CD4-positive, alpha-beta T cell treated with Interferon alpha-2 for 1 hour (primary cell): ENCODE measurements at places on chromosomes 5 and 9.

DNA sequence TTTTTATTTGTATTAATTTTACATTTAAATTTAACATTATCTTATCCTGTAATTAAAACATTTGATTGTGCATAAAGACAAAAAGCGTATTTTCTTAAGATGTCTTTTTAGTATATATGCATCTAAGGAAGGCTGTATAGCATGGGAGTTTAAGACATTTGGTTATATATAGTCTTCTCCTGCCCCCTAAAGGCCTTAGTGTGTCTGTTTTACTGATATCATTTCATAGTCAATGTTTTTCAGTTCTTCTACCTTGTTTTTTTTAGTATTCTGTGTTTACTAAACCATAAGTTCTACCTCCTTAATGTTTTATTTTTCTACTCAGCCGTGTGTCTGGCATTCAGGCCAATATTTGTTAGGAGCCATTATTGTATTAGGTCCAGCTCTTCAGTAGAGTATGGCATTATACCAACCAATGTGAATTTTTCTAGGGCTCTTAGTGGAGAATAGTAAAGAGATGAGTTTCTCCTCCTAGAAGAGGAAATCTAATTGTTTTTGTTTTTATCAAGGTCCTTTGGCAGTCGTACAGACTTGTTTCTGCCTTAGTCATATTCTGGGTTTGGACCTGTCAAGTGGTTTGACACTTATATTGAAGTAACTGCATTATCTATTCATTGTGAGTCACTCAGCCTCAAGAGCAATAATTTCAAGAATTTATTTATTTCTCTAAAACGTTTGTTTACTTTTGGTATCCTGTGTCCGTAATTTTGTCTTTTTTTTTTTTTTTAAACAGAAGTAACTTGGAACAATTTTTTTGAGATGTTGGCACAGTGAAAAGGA lies 74.8 kb downstream of the SLF1 start:
- DNase-seq, result no peak

GRCh38 chr9:126347093-126347492 lies 20.5 kb downstream of the MVB12B start:
- DNase-seq, result no peak

DNA sequence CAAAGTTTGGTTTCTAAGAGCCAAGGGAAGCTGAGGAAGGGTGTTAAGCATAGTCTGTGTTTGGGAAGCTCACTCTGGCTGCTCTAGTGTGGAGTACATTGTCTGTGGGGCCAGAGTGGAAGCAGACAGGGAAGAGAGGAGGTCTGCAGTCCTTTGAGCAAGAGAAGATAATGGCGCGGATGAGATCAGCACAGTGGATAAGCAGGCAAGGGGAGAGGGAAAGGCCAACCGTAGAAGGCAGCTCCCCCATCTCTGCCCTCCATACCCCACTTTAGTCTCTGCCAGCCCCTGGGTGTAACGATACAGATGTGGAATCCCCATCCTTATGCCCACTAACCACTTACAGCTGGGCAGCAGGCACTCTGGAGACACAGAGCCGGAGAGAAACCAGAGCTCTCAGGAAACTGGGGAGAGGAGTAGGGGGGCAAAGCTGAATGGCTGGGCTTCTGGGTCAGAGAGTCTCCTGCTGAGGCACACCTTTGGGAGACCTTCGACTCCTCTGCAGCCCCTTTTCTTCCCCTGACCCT lies 75.0 kb downstream of the SLIT3 start:
- no peak for DNase-seq

- no peak for DNase-seq
Measured at GRCh38 chr5:103919506-103919905, 356.9 kb upstream of the NUDT12 start.

GRCh38 chr5:123992641-123993040 lies 480.7 kb downstream of the CSNK1G3 start:
- no peak for DNase-seq

DNA sequence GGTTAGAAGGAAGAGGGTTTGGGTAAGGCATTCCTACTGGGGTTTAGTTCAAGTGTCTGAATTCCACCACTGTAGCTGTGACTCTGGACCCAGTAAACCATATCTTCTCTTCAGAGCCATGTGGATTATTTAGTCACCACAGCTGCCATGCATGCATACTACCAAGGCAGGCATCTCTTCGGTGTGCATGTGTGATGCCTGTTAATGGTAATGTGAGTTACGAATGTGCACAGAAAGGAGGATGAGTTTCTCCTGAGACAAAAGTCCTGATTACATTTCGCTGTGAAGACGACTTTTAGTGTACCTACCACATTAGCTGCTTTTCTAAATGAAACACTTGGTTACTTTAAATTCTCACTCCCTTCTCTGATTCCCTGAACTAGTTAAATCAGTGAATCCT lies 9.3 kb downstream of the PBX3 start:
- no peak for DNase-seq

GRCh38 chr5:160486573-160486972 lies 64.9 kb downstream of the PTTG1 start:
- peak; percentile 68 for DNase-seq

DNA sequence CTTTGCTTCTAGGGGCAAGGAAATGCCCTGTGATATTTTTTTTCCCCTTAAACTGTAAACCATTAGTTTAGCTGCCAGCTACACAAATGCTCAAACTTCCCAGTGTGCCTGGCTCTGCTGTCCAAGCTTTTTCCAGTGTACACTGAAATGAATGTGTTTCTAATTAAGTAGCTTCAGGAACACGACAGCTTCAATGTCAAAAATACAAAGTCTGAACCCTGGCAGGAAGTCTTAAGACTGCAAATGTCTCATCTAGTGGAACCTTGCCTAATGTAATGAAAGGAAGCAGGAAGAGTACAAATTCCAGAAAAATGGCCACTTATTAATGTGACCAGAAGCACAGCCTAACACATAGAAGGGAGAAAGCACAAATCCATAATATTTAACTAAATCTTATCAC lies 255.2 kb downstream of the CRB2 start:
- DNase-seq, result no peak

GRCh38 chr5:28903643-28904042 lies 1865.3 kb upstream of the CDH9 start:
- DNase-seq, result no peak

GRCh38 chr5:65149827-65150226 lies 331.9 kb downstream of the ADAMTS6 start:
- DNase-seq, result no peak

DNA sequence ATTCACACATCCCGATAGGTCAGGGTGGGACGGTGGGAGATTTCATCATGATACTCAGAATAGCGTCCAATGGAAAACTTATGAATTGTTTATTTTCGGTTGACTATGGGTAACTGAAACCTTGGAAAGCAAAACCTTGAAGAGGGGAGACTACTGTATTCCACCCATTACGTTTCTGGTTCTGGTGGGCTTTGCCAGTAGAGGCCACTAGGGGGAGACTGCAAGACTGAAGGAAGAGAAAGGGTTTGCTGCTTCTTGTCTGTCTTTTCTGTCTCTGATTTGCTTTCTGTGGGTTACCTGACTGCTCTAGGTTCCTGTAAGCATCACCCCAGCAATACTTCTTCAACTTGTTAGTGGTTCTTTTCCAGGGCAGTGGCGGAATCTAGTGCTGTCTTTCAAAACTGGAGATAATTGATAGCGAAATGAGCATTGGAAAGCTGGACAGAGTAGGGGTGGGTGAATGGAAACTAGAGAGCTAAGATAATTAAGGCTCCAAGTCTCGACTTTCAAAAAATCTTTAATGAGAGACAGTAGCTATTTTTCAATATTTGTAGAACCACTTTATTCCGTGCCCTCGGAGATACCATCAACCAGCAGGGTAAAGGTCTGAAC lies 27.0 kb downstream of the GRIN3A start:
- DNase-seq, result peak; percentile 9

DNA sequence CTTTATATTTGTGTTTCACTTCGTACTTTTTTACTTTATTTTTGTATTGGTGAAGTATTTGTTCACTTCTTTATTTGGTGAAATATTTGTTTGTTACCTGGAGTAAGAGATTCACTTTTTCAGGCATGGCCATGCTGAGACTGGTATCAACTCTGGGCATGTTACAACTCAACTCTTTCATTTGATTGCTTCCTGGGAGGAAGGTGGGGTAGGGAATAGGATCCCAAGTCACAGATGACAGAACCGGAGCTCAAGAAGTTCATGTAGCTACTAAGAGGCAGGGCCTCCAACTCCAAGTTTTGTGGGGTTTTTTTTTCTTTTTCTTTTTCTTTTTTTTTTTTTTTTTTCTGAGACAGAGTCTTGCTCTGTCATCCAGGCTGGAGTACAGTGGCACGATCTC lies 6.1 kb upstream of the ADGRD2 start:
- no peak for DNase-seq

- DNase-seq, result no peak
Measured at GRCh38 chr9:110371411-110372007, 33.8 kb upstream of the TXNDC8 start.

DNA sequence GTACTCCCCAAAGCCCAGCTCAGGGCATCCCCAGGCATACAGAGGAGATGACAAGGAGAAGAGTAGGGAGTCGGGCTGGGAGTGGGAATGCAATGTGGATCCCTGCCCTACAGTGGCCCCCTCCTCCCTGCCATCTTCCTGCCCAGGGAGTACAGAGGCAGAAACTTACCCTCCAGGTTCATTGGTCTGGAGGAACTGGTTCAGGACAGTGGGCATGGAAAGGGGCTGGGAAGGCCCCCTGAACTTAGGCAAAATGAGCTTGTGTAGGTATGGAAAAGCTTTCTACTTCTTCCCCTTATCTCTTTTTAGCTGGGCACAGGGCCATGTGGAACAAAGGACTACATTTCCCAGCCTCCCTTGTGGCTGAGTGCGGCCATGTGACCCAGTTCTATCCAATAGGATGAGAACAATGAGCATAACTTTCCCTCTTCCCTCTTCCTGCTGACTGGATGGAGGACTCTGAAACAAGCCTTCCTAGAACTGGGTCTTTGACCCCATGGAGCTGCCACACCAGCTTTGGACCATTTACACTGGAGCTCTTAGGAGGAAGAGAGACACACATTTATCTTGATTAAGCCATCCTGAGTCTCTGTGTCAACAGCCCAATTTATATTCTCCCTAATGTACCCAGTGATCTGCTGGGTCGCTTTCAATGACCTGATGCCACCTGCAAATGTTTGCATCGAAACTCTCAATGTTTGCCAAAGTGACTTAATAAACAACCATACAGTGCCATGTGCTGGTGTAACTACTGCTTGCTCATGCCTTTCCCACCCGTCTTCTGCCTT lies 25.0 kb upstream of the HMCN2 start:
- DNase-seq, result peak; percentile 69

GRCh38 chr9:70549926-70550325 lies 135.5 kb upstream of the KLF9 start:
- DNase-seq, result no peak

DNA sequence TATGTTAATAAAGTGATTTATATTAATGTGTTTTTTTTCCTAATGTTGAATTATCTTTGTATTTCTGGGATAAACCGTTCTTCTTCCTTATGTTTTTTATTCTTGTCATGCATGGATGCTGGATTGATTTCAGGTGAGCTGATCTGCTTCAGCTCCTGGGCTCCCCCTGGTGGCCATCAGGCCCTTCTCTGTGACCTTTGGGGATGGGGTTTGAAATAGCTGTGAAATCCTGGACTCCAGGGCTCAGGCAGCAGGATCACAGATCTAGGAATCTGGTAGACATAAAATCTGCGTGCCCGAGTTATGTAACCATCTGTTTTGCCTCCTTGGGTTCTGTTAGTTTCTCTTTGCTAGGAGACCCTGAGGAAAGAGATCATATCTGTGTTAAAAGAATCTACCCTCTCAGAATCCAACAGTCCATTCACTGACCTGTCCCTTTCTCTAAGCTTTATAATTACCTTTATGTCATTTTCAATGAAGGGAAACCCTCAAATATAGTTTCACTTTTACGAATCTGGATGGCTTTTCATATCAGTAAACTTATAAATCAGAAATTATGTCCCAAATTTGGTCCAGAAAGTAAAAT lies 12.2 kb upstream of the OR13J1 start:
- peak; percentile 78 for DNase-seq

- no peak for DNase-seq
Measured at GRCh38 chr5:120405286-120405864, 58.7 kb upstream of the PRR16 start.

DNA sequence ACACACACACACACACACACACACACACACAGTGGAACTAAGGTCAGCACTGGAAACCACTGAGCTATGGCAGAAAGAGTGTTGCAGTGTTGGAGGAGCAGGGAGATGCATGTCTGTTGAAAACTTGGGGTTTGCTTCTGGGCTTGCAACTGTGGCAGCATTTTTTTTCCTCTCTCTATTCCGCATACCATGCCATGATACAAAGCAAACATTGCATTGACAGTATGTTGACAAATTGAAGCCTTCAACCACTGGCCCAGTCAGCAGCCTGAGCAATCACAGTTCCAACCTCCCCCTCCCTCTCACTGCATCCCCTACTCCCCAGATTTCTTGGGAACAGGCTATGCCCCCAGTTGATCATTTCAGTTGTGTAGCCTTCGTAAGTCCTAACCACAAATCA lies 478.1 kb upstream of the WWC1 start:
- DNase-seq, result no peak

DNA sequence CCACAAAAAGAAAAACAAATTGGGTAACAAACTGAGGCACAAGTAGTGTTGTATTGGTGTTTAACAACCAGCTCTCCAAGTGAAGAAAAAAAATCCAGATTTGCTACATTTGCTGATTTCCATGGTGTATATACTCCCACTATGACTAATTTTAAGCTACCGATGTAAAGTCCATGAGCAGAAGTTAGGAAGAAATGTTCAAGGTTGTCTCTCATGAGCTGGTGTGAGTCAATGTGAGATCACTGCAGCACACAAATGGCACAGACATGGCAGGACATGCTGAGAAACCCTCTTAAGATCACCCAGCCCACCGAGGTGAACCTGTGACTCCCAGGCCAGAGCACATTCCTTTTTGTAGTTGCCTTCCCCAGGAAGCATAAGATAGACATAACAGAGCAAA lies 36.2 kb downstream of the SLC44A1 start:
- no peak for DNase-seq

GRCh38 chr5:158958021-158958994 lies 141.4 kb downstream of the EBF1 start:
- peak; percentile 12 for DNase-seq

DNA sequence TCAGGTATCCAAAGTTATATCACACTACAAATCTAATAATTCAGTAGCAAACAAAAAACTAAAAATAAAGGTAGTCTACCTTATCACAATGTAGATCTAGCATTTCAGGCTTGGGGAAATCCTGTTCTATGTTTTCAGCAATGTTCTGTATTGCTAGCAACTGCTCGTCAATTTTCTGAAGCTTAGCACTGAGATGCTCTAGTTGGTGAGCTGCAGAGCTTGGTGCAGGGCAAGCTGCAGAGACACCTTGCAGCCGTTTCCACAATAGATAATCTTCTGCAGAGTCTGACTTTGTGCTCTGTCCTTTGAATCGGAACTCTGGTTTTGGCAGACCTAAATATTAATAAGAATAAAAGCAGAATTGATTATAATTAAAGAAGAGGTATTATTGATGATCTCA lies 95.5 kb downstream of the CPLANE1 start:
- DNase-seq, result no peak

- no peak for DNase-seq
Measured at GRCh38 chr9:86508208-86508903, 154.1 kb upstream of the TUT7 start.

DNA sequence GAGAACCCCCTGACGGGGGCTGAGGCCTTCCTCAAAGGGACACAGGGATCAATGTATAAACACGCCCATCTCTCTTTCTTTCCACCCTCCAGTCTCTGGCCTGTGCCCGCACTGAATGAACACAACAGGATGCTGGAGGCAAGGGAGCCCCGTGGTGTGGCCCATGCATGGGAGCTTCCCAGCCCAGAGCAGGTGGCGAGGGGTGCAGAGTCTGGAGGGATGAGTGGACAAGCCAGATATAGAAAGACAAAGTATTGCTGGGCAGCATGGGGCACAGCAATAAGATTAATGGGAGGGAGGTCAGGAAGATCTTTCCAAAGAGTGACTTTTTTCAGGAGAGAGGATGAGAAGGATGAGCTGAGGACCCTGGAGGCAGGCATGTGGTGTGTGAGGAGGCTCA lies 103.7 kb downstream of the C5orf15 start:
- no peak for DNase-seq
